Panc1 (cell line): ENCODE measurements at places on chromosomes 5 and 9.
A peak's percentile ranks its signal among the peaks of the same experiment; 100 is the strongest.

GRCh38 chr9:76087976-76088375 is 197.5 kb downstream of the PCSK5 start:
- no peaks in the 10 kb centered on the region for H3K4me1 ChIP-seq
- H3K27ac ChIP-seq, result no peak overlapping the region
- DNase-seq, result no peak
- no peaks in the 10 kb centered on the region for H3K27me3 ChIP-seq
- no peaks in the 10 kb centered on the region for H3K36me3 ChIP-seq

- no peaks in the 10 kb centered on the region for H3K4me1 ChIP-seq
- H3K36me3 ChIP-seq, result no peaks in the 10 kb centered on the region
- H3K27me3 ChIP-seq, result no peaks in the 10 kb centered on the region
- no peak overlapping the region for H3K27ac ChIP-seq
- H3K4me3 ChIP-seq, result no peak overlapping the region
- no peak for DNase-seq
Observed at GRCh38 chr9:6902423-6902822, 144.7 kb downstream of the KDM4C start.

- H3K36me3 ChIP-seq, result no peaks in the 10 kb centered on the region
- H3K4me1 ChIP-seq, result no peaks in the 10 kb centered on the region
- no peak overlapping the region for H3K27ac ChIP-seq
Observed at GRCh38 chr5:180873615-180874520, 12.8 kb upstream of the ZFP62 start.

DNA sequence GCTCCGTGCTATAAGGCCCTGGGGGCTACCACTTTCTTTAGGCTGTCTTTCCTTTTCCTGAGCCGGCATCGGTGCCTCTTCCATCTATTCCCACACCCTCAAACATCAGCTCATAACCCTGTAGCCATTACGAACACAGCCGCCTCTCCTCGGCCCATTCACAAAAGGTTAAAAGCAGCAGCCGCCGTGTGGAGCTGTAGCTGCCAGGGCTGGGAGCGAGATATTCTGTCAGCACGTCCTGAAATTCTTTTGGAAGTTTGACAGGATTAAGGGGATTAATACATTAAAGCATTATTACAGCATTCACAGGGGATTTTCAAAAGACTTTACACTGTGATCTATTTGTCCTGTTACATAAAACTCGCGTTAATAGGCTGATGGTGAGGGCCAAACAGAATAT is 428.2 kb downstream of the CDK5RAP2 start:
- H3K36me3 ChIP-seq, result no peaks in the 10 kb centered on the region
- no peak for DNase-seq
- H3K4me1 ChIP-seq, result no peaks in the 10 kb centered on the region
- no peak overlapping the region for H3K4me3 ChIP-seq

DNA sequence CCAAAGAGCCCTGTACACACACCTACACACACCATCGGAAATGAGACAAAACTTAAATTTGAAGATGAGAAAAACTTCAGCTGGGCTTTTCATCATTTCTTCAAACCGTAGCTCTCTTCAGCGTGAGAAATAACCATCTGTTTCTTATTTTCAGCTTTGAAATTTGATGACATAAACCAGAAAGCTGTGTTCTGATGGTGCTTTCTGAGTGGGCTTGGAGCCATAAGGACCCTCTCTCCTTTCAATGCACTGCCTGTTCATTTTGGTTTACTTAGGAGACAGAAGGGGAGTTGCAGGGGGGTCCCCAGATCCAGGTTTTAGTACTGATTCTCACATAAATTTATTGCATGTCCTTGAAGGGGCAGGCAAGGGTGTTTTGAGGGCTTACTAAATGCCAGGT is 9.5 kb downstream of the FBXO10 start:
- DNase-seq, result no peak
- H3K4me1 ChIP-seq, result no peaks in the 10 kb centered on the region
- no peak overlapping the region for H3K4me3 ChIP-seq
- H3K36me3 ChIP-seq, result no peaks in the 10 kb centered on the region

GRCh38 chr9:69815313-69815712 is 5.3 kb upstream of the CFAP95 start:
- H3K4me1 ChIP-seq, result no peaks in the 10 kb centered on the region
- no peak overlapping the region for H3K27ac ChIP-seq
- H3K36me3 ChIP-seq, result no peaks in the 10 kb centered on the region

DNA sequence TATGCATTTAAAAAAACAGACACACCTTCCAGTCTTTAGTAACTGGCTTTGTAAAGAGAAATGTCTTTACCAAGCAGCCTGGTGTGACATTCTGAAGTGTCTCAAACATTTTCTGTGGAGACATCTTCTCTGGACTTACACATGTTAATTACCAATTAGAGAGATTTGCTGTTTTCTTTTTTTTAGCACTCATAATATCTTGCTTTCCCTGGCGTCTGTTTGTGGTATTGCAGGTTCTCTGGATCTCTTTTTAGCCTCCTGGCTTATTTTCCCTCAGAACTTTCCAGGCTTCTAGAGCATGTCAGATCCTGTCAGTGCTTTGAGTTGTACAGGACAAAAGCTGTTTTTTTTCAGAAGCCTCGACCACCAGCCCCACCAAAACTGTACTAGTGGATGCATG is 92.5 kb downstream of the MSX2 start:
- H3K36me3 ChIP-seq, result no peaks in the 10 kb centered on the region
- peaks cover 5% of the 10 kb centered on the region for H3K27me3 ChIP-seq
- no peak overlapping the region for H3K27ac ChIP-seq
- no peak for DNase-seq

- no peaks in the 10 kb centered on the region for H3K27me3 ChIP-seq
- H3K27ac ChIP-seq, result no peak overlapping the region
- no peaks in the 10 kb centered on the region for H3K36me3 ChIP-seq
- no peak overlapping the region for H3K4me3 ChIP-seq
Observed at GRCh38 chr5:110838961-110839360, 100.2 kb downstream of the SLC25A46 start.

DNA sequence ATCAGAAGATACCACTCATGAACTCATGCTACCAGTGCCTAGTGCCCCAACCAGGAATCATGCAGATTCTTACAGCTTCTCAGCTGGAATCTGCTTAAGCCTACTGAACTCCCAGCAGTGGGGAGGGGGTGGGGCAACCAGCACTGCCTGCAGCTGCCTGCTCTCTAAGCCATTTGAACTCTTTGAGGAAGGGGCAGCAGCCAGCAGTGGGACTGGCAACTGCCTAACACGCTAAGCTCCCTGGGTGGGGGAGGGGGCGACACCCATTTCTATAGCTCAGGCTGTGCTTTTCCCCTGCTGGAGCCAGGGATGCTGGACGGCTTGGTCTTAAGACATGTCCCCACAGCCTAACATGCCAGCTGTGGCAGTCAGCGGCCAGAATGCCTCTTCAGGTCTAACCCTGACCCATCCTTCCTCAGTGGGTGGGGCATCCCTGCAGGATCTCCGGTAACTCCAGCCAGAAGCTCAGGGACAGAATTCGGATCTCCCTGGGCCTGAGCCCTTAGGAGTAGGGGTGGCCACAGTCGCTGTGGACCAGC is 889.7 kb downstream of the CDH9 start:
- H3K4me3 ChIP-seq, result no peak overlapping the region
- no peak for DNase-seq
- no peaks in the 10 kb centered on the region for H3K36me3 ChIP-seq
- no peak overlapping the region for H3K27ac ChIP-seq

GRCh38 chr9:22373636-22374035 is 73.0 kb upstream of the DMRTA1 start:
- H3K27ac ChIP-seq, result no peak overlapping the region
- H3K4me3 ChIP-seq, result no peak overlapping the region
- no peaks in the 10 kb centered on the region for H3K27me3 ChIP-seq
- DNase-seq, result no peak

GRCh38 chr5:157166214-157167213 is at the start of gene GARIN3:
Gene GARIN3 (minus strand): TSS chr5:157166264. CDS start chr5:157166168, 96 bp downstream.
- no peaks in the 10 kb centered on the region for H3K27me3 ChIP-seq
- H3K36me3 ChIP-seq, result no peaks in the 10 kb centered on the region
- H3K4me3 ChIP-seq, result no peak within 1 kb of the TSS
- H3K4me1 ChIP-seq, result no peaks in the 10 kb centered on the region
- no peak within 1 kb of the TSS for H3K27ac ChIP-seq

DNA sequence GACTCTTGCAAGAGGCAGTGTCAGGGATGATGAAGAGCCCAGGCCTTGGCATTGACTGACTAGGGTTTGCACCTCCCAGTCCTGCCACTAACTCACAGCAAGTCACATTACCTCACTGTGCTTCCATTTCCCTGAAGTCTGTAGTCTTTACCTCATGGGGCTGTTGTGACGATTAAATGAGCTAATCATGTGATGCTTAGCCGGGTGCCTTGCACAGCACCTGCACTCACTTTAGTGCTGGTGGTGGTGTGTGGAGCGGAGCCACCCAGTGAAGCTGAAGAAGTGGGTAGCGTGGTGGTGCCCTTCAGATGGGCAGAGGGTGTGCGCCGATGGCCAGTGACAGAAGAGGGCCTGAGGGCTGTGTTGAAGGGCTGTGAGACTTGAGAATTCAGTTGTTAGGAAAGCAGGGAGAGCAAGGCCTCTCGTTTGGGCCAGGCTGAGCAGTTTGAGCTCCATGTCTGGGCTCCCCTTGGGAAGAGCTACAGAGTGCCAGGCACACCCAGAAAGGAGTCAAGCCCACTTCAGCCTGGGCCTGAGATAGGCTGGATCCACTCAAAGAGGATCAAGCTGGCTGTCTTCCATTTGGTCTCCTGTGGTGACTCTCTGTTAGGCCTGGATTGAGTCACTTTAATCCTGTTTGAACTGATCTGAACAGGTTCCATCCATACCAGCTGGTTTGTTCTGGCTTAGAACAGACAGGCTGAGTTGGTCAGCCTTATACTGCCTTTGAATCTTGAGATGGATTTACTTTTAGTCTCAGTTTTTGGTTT is 42.5 kb downstream of the RALGPS1 start:
- no peaks in the 10 kb centered on the region for H3K4me1 ChIP-seq
- H3K27me3 ChIP-seq, result no peaks in the 10 kb centered on the region
- H3K4me3 ChIP-seq, result no peak overlapping the region
- no peak for DNase-seq
- no peaks in the 10 kb centered on the region for H3K36me3 ChIP-seq
- no peak overlapping the region for H3K27ac ChIP-seq

GRCh38 chr9:130459941-130460669 is 15.3 kb downstream of the ASS1 start:
- no peaks in the 10 kb centered on the region for H3K36me3 ChIP-seq
- no peaks in the 10 kb centered on the region for H3K27me3 ChIP-seq
- DNase-seq, result no peak

DNA sequence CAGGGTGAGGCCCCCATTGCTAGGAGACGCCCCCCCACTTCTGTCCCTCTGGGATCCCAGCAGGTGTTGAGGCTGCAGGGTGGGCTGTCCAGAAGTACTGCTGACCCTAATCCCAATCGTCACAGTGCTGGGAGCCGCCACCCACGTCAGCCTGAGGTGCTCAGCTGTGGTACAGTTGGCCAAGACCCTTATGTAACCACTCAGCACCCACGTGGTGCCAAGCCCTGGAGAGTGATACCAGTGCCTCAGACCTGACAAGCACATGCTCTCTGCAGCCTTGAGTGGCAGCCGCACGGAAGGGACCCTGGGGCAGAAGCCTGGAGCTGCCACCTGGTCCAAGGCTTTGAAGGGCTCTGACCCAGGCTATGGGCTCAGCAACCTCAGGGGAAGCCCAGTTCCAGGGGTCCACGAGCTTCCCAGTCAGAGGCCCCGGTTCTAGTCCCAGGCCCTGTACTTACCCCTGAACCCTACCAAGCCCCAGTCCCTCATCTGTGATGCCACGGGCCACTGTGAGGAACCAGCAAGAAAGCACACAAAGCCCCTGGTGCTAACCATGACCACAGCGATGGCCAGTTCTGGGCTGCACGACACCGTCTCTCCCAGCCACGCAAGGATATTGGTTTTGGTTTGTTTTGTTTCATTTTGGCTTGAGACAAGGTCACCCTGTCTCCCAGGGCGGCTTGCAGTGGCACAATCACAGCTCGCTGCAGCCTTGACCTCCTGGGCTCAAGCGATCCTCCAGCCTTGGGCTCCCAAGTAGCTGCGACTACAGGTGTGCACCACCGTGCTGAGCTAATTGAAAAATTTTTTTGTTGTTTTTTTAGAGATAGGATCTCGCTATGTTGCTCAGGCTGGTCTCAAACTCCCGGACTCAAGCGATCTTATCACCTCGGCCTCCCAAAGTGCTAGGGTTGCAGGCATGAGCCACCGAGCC is 50.7 kb downstream of the DBH start:
- no peak for DNase-seq
- no peak overlapping the region for H3K4me3 ChIP-seq
- no peaks in the 10 kb centered on the region for H3K4me1 ChIP-seq
- H3K27ac ChIP-seq, result no peak overlapping the region
- no peaks in the 10 kb centered on the region for H3K36me3 ChIP-seq

DNA sequence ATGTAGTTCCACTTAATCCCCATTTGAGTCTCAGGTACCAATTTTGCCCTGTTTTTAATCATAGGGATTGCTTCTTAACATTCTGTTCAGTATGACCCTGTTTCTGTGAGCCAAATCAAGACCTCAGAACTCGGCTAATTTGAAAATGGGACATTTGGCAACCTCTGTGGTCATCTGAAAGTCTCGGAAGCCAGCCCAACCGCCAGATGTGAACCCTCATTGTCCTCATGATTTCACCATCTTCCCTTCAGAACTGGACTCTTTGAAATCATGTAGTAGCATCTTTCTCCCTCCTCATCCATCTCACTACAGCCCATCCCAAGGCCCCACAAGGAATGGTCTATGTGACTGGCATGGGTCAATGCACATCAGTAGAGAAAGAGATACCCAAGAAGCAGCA is 88.9 kb downstream of the S1PR3 start:
- DNase-seq, result no peak
- H3K4me1 ChIP-seq, result no peaks in the 10 kb centered on the region
- no peak overlapping the region for H3K27ac ChIP-seq
- H3K27me3 ChIP-seq, result no peaks in the 10 kb centered on the region
- no peak overlapping the region for H3K4me3 ChIP-seq

DNA sequence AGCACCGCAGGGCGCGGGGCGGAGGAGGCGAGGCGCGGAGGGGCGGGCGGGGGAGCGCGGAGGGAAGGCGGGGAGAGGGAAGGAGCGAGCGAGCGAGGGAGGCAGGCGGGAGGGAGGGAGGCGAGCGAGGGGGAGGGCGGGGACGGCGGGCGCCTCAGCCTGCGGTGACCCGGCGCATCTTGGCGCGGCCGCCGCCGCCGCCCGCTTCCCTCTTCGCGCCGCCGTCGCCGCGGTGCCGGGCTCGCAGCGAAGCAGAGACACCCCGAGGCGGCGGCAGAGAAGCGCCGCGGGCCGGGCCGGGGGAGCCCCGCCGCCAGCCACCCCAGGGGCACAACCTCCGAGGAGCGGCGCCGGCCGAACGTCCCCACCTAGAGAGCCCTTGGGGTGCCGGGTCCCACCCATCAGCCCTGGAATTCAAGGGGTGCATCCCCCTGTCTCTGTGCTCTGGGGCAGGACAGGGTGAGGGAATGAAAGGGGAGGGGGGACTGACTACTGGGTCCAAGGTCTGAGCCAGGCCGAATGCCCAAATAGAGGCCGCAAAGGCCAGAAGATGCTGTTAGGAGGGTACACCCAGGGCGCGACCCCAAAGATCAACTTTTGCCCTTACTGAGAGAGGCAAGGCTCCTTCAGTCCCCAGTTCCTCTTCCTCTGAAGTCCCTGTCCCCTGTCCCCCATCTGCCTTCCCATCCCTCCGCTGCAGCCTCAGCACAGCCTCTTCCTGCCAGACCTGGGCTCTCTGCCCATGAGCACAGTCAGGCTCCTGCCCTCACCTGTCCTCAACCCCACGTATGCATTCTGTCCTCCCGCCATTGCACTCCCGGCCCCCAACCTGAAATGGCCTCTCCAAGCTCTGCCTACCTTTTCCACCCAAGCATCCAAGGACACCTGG is at the start of gene ADAMTS2:
TSS of gene ADAMTS2 (minus strand) at position 29 of the 889 bp plus-strand sequence. CDS start 133 bp downstream, outside the sequence.
- H3K27ac ChIP-seq, result no peak within 1 kb of the TSS
- H3K27me3 ChIP-seq, result no peaks in the 10 kb centered on the region; the same call in 1 of the 2 replicates
- H3K4me1 ChIP-seq, result no peaks in the 10 kb centered on the region; the same call in 1 of the 2 replicates
- H3K4me3 ChIP-seq, result peak within 1 kb of the TSS; percentile 15; the same call in 1 of the 2 replicates

- no peak overlapping the region for H3K4me3 ChIP-seq
- no peaks in the 10 kb centered on the region for H3K36me3 ChIP-seq
- no peak for DNase-seq
- H3K27ac ChIP-seq, result no peak overlapping the region
- no peaks in the 10 kb centered on the region for H3K4me1 ChIP-seq
Observed at GRCh38 chr5:59565551-59565950, 328.0 kb downstream of the PDE4D start.
